Stimulated activated CD8-positive, alpha-beta memory T cell treated with anti-CD3 and anti-CD28 coated beads, Interleukin-2, amount 100 ng/mL, for 1 hour (primary cell): ENCODE measurements at places on chromosomes 7 and 10.

DNA sequence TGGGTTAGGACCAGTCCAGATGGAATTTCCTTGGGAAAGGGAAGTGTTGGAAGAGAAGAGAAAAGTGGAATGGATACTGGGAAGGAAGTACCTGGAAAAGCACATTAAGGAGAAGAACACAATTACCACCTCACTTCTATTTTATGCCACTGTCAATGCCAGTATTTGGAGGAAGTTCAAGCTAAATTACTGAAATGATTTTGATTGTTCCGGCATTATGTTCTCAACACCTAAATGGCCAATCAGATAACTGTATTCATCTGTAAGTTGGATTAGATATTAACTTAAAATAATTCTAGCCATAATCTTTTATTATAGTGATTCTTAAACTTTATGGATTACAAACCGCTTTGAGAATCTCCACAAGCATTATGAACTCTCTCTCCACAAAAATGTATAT lies 7.3 kb downstream of the NPVF start:
- DNase-seq, result no peak

DNA sequence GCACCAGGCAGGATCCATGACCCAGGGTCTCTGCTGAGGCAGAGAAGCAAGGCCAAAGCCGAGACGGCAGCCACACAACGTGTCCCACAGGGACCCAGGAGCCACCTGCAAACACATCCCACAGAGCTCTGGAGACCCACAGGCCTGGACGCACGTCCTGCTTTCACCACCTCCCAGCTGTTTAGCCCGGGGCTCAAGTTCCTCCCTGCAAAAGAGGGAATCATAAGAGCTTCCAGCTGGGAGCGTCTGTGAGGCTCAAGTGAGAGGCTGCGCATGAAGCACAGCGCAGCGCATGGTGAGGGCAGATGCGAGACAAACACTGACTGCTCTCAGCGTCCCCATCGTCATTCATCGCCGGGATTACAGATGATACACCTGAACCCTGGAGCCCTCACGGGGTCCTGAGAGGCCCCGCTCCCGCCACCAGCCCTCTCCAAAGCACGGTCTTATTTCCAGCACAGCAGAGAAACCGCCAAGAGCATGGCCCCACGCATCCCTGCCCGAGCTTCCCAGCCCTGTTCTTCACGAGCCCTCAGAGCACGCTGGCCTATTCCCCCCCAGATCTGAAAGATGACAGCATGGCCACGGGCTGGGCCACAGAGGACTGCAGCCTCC lies 88.7 kb downstream of the MAD1L1 start:
- DNase-seq, result no peak

DNA sequence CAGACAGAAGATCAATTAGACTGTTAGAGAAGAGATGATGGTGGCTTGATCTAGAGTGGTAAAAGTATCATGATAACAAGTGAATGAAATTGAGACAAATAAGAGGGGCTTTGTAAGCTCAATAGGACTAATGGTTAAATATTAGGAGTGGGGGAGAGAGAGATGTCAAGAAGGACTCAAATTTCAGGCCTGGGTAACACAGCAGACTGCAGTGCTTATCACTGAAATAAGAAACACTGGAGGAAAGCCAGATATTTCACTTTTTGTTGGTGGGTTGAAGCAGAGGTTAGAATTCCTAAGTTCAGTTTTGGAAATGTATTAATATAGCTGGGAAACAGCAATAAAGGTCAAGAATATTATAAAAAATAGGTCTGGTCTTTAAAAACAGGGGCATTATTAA lies 74.6 kb downstream of the ORC5 start:
- no peak for DNase-seq

- DNase-seq, result no peak
Observed at GRCh38 chr7:79272066-79272669, 181.3 kb downstream of the MAGI2 start.

DNA sequence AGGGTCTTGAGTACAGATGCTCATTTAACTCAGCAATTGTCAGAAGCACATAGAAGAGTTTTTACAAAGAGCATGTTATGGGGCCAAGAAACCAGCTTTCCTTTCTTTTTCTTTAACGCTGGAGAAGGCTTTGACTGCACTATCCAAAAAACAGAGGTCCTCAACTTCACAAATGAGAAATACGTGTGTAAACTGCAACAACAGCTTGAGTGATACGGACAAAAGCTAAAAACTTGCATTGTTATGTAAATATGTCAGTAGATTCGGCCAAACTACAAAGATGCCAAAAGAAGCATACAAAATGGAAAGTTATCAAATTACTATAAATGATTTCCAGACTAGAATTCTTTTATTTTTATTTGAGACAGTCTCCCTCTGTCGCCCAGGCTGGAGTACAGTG lies 62.4 kb upstream of the C10orf90 start:
- DNase-seq, result no peak

DNA sequence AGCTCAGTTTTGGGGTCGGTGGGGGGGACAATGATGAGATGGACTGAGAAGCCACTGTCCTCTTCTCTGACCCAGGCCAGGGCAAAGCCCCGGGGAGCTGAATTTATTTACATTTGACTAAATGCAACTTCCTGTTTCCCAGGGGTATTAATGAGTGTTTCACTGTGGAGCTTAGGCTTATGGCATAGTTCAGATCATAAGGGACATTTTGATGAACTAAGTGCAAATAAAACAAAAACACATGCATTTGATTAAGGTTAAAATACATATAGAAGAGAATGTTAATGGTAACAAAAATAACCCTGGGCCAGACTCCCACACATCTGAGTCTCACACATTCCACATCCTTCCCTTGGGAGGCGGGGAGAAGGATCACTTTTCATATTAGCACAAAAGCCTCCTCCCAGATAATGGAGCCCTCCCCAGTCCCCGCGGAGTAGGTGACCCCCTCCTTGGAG lies 320.6 kb downstream of the FRMD4A start:
- DNase-seq, result no peak

- no peak for DNase-seq
Observed at GRCh38 chr7:131826960-131827359, 270.5 kb upstream of the PODXL start.

GRCh38 chr7:127091620-127092019 lies 161.1 kb downstream of the GRM8 start:
- no peak for DNase-seq

GRCh38 chr10:102231357-102232318 lies 5.5 kb downstream of the ELOVL3 start:
- peak; percentile 42 for DNase-seq

GRCh38 chr7:67435894-67436535 lies 439.4 kb downstream of the TYW1 start:
- no peak for DNase-seq

- no peak for DNase-seq
Observed at GRCh38 chr7:154960063-154960790, 42.7 kb downstream of the PAXIP1 start.

DNA sequence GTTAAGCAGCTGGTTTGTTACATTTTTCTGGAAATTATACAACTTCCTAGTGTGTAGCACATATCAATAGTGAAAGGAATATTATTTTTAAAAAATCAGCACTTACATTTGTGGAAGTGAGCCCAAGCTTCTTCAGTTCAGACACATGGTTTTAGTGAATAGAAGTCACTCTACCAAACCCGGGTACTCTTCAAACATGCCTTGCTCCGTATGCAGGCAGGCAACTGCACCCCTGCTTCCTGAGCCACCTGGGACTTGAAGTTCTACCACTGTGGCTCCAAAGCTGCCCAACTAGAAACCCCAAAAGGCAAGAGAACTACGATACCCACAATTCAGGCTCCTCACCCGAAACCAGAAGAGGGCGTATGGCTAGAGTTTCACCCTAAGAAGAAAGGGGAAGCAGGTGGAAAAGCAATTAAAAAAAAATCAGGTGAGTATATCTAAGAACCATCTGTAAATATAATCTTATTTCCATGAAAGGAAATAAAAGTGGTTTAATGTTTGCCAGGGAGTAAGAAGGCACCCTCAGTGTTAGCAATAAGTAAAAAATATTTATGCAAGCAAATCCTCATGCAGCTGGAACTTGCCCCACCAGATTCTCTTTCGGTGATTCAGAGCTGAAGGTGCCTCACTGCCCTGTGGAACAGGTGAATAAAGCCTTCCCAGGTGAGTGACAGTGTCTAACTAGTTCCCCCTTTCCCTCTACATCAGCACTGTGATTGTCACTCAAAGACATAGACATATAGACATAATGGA lies at the start of gene MACC1:
Gene MACC1 (minus strand): TSS at position 192 of the 756 bp plus-strand sequence. CDS start 55,522 bp downstream, outside the sequence.
- no peak for DNase-seq

- no peak for DNase-seq
Observed at GRCh38 chr10:90372451-90372850, 485.4 kb downstream of the HTR7 start.

DNA sequence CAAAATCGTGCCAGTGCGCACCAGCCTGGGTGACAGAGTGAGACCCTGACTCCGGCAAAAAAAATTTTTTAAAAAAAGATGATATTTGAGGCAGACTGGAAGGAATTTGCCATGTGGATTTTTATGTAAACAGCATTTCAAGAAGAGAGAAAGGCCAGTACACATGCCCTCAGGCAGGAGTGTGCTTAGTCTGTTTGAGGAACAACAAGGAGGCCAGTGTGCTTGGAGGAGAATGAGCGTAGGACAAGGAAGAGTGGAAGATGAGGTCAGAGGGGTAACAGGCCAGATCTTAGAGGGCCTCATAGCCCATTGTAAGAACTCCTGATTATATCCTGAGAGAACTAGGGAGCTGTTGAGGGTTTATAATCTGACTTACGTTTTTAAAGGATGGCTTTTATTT lies 17.2 kb upstream of the STRIP2 start:
- no peak for DNase-seq

GRCh38 chr10:88415533-88416130 lies 167.5 kb downstream of the RNLS start:
- DNase-seq, result no peak

DNA sequence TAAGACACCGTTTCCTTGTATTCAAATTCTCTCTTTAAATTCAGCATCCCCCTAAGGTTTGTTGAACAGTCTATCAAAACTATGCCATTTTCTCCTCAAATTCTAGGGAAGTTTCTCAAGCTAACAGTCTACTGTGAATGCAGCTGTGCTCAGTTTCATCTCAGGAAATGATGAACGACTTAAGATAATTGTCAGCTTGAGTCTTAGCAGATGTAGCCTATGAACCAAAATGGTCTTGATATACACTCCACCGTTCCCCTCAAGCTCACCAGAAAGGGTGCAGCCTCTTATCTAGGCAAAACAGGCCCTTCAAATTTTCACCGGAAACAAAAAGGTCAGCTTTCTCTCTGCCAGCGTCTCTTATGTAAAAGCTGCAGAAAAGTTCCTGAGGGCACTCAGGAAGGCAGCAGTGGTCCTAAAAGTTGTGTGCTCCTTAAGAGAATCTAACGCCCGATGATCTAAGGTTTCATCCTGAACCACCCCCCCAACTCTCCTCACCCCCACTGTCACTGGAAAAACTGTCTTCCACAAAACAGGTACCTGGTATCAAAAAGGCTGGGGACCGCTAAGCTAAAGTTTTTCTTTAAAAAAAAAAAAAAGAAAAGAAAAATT lies 2.1 kb downstream of the DNAJC9 start:
- DNase-seq, result no peak

DNA sequence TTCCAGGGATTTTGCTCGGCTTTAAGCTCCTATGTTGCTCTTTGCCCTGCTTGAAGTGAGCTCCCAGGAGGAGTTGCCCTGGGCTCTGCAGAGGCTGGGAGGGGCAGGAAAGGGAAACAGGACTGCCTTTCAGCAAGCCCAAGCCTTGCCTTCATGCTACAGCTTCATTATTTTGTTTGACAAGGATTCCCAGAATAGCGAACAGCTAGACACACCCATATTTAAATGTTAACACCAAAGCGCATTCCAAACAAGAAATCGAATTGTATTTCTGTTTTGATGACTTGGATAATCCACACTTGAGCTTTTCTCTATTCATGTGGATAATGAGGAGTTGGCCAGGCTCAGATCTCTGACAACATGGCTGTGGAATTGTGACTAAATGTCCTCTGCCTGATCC lies 6.3 kb downstream of the KIAA1217 start:
- DNase-seq, result no peak

DNA sequence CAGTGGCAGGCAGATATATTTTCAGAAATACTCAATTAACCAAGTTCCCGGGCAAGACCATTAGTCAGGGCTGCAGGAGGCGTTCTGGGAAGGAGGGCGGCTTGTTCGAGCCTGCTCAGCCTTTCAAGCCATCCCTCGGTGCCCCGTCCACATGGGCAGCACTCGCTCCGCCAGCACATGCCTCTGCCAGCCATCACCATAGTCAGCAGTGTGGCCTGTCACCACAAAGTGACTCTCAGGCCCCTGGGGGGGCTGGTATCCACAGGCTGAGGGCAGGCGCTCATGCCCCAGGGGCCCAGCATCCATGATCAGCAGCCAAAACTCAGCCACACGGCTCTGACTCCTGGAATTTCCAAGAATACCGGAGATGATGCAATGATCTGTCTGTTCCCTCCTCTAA lies 81.9 kb downstream of the CHST15 start:
- DNase-seq, result no peak

DNA sequence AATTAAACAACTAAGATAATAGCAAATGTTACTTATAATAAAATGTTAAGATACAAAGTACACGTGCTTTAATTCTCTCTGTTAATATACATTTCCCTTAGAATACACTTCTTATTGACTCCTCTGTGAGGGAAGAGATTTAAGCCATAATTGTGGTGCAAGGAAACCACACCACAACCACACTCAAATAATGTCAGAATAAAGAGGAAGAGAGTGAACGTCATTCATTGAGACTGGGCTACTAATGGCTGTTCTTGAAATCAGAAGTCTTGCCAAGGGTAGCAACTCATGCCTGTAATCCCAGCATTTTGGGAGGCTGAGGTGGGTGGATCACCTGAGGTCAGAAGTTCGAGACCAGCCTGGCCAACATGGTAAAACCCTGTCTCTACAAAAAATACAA lies 10.0 kb downstream of the FAM171A1 start:
- no peak for DNase-seq

- DNase-seq, result no peak
Observed at GRCh38 chr10:133444342-133445267, 9.1 kb upstream of the SCART1 start.

DNA sequence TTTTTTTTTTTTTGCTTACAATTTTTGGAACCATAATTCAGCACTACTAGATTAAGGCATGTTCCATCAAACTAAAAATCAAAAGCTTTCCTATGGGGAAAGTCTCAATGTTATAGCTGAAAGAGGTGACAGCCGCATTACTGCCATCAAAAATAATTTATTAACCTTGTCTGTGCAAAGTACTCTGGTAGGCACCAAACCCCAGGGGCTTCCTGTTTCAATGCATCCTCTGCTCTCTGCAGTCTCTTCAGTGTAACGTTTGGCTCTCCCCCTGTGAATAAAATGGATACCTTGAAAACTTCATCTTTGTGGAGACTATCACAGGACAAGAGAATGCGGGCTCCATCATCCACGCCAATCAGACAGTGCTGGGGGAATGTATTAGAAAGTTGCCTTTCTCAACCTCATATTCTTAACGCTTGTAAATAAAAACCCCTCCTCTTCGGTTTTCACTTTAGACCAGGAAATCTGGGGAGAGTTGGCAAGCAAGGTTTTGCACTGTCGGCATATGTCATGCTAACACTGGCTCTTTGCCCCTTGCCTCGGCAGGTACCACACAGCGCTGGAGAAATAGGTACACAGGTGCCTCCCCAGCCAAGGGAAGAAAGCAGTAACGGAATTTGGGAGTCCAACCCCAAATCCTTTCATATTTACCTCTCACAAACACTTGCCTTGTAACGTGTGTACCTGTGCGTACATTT lies 1.6 kb upstream of the NRG3 start:
- no peak for DNase-seq
